Caki2 (cell line): ENCODE measurements at places on chromosomes 16 and 17.

GRCh38 chr16:86457501-86458148 is 52.7 kb upstream of the FOXF1 start:
- no peak for DNase-seq

- DNase-seq, result peak; percentile 37
These were observed 416.8 kb upstream of the CCL2 start for GRCh38 chr17:33838281-33838680.

DNA sequence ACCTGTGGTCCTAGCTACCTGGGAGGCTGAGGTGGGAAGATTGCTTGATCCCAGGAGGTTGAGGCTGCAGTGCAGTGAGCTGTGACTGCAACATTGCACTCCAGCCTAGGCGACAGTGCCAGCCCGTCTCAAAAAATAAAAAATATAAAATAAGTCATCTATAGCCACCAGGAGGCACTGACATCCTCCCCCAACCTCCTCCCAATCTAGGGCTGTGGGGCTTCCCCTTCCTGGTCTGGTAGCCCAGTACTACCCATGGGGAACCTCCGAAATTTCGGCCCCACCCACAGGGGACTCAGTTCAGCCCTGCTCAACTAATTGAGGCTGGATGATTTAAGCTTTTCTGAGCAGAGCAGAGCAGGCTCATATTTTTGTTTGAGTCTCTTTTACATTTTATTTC is 3.2 kb downstream of the ZSCAN10 start:
- no peak for DNase-seq

GRCh38 chr17:81037026-81037797 is 2.3 kb downstream of the BAIAP2 start:
- peak; percentile 29 for DNase-seq

DNA sequence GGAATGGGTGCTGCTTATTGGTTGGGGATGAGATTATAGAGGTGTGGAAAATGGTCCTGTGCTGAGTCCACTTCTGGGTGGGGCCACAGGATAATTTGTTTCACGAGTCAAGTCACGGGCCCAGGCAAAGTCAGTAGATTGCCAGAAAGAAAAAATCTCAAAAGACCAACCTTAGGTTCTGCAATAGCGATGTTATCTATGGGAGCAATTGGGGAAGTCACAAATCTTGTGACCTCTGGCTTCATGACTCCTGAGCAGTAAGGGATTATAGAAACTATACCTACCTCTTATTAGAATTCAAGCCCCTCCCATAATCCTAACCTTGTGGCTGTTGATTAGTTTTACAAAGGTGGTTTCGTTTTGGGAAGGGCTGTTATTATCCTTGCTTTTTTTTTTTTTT is 31.4 kb downstream of the WWP2 start:
- DNase-seq, result no peak

- no peak for DNase-seq
These were observed 1.2 kb downstream of the CBX2 start for GRCh38 chr17:79779084-79779529.
